ENCODE measurements at places on chromosomes 6 and 20.

GRCh38 chr6:143634486-143634885 lies 43.3 kb upstream of the PHACTR2 start:
- DNase-seq: no peak

DNA sequence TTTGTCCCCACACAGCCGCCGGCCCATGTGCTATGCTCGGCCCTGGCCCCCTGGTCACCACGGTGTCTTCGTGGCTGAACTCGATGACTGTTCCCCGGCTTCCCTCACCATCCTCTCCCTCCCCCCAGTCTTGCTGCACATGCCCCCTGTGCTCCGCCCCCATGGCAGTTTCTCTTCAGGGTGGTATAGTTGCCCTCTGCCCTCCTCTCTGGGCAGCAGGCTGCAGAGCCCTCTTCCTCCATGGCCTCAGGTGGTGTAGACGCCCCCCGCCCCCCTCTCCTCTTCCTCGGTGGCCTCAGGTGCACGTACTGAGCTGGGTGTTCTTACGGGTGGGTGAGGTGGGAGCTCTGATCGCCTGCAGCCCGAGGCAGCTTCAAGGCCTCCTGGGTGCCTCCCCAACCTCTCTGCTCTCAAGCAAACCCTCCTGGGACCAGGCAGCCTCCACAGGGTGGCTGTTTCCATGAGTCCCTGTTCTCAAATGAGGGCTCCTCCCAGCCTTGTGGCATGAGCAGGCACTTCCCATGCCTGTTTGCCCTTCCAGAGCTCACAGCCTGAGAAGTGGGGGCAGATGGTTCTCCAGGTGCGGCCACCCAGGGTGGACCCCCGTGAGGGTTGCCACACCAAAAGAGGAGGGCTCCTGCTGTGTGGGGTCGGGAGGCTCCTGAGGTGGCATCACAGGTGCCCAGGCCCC lies 24.8 kb downstream of the COL20A1 start:
- no peak for DNase-seq

- DNase-seq: no peak
Observed at GRCh38 chr6:9535106-9535505, 879.8 kb downstream of the TFAP2A start.

- no peak for DNase-seq
Observed at GRCh38 chr6:3455147-3455568, 1.7 kb downstream of the SLC22A23 start.

DNA sequence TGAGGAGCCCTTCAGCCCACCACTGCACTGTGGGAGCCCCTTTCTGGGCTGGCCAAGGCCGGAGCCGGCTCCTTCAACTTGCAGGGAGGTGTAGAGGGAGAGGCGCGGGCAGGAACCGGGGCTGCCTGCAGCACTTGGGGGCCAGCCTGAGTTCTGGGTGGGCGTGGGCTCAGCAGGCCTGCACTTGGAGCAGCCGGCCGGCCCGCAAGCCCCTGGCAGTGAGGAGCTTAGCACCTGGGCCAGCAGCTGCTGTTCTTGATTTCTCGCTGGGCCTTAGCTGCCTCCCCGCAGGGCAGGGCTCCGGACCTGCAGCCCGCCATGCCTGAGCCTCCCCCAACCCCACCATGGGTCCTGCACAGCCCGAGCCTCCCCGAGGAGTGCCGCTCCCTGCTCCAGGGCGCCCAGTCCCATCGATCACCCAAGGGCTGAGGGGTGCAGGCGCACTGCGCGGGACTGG lies 101.7 kb upstream of the ADGRB3 start:
- no peak for DNase-seq

GRCh38 chr6:84460491-84460890 lies 233.0 kb upstream of the CEP162 start:
- DNase-seq: no peak

DNA sequence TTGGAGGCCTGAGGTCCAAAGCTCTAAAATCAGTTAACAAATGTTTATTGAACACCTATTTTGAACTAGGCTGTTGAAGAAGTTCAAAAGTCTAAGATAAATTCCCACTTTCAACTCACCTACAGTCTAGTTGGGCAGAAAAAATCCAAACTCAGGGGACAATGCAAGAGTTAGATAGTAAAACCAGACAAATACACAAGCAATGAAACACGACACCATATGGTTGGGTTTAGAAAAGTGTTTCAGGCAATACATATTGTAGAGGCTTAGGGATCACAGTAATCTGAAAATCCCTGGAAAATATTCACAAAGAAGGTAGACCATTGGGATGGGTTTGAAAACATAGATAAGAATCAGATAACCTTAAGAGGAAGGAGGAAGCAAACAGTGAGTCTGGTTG lies 1.3 kb upstream of the CARMIL1 start:
- no peak for DNase-seq

DNA sequence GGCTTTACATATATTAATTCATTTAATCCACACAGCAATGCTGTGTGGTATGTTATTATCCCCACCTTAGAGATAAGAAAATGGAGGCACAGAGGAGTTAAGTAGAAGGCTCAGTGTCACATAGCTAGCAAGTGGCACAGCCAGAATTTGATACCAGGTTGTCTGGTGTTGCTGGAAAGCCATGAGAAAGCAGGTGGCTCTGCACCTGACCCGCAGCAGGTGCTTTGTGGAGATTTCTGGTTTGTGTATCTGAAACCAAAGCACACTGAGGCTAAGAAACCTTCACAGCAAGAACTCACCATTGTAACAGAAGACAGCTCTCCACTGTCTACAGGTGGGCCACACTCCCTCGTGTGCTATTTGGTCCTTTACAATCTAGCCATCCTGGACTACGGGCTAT lies 7.5 kb downstream of the ELMO2 start:
- no peak for DNase-seq

DNA sequence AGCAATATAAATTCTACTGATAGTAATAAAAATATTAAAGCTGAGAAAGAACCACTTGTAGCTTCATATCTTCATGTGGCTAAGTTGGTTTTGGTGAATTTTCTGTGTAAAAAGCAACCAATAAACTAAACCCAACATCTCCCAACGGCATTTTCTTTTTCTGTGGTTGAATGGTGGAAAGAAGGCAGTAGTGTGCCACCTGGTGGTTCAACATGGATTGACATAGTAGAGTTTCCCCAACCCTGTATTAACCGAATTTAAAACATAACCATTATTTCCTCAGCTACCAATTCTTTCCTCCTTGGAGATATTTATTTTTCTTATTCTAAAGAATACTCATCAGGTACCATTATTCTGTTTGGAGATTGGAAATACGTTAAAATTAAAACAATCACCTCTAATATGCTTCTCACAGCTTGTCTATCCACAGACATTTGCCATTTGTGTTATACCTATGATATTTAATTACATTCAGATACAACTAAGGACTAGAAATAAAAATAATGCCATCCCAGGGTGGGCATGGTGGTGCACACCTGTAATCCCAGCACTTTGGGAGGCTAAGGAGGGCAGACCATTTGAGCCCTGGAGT lies 117.1 kb upstream of the EEF1E1 start:
- no peak for DNase-seq

GRCh38 chr20:11270566-11270965 lies 596.8 kb upstream of the JAG1 start:
- DNase-seq: no peak

DNA sequence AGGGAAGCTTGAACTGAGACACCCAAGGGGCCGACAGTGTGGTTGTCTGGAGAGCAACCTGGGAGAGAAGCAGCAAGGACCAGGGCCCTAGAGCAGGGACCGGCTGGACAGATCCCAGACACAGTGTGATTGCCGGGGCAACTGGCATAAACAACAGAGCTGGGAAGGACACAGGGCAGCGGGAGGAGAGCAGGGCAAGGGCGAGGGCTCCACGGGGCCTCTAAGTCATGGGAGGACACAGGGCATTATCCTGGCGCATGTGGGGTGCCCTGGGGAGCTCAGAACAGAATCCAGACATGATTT lies 31.1 kb upstream of the CCR6 start:
- DNase-seq: no peak

DNA sequence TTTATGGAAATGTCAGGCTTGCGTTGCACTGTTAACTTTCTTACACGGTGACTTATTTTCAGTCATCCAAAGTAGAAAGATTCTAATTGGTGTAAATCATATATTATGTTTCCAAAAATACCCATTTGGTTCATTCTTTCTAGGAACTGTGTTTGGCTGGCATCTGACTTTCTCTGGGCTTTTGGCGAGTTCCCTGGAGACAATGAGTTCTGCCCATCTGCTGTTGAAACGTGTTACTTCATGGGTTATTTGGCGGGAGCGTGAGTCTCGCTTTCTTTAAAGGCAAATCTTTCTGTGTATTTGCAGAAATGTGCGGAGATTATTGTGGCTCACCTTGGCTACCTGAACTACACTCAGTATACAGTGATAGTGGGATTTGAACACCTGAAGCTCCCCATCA lies 29.5 kb downstream of the TMEM181 start:
- DNase-seq: no peak

- no peak for DNase-seq
Observed at GRCh38 chr6:70673601-70674000, 5.9 kb downstream of the SMAP1 start.

GRCh38 chr20:62159839-62160238 lies 16.3 kb downstream of the SS18L1 start:
- no peak for DNase-seq

DNA sequence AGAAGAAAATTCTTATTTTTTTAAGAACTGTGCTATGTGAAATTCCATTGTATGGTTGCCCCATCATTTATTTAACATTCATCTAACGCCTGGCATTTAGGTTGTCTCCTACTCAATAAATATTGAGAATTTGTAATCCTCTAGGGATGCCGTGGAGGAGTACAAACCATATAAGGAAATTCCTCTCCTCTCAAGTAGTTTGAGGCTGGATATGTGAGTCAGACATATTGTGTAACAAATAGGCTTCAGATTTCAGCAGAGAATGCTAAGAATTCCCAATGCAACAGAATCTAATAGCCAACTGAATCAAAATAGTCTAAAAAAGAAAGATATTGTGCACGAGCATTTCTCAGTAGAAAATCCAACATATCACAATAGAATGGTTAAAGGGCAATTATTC lies 174.7 kb downstream of the OTOR start:
- no peak for DNase-seq

DNA sequence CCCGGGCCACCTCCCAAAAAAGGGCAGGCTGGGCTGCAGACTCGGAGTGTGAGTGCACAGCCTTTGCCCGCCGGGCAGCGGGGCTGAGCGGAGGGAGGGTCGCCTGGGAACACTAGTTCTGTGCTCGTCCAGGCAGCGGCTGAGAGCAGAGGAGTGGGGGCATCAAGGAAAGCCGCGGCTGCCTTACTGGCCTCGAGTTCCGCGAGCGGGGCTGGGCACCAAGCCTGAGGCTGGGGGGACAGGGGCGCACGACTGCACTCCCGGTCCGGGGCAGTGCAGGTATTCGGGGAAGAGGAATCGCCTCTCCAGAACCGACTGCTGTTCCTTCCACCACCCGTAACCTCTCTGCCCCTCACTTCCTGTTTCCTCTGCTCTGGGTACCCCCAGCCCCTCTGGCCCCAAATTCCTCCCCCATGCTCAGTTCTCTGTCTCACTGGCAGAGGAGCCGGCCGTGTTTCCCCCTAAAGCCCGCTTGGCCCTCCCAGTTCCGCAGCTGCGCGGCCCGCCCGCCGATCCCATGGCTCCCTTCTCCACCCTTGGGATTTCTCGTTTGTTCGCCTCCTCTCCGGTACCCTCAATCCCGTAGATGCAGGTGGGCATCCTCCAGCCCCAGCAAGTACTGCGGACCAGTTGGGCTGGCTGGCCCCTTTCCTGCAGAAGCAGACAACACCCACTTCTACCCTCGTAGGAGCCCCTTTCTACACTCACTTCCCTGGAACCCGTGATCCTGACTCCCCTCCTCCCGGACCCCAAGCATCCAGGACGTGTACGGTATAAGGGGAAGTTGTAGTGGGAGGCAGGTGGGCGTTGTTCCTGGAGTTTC lies 5.1 kb downstream of the RING1 start:
- no peak for DNase-seq

DNA sequence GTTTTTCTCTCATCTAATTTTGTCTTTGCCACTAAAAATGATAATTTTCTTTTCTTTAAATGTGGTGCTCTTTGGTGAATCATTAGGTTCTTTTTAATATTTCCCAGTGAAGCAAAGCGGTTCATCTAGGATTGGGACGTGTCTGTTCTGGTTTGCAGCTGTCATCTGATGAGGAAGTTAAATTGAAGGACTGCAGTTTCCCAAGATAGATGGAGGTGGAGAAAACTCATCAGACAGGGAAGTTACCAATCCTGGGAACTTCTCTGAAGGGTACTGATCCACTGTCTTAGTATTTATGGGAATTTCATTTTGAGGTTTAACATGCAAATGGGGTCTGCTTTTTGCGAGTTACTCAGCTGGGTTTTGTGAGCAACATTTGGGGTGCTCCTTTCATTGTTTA lies 2.4 kb upstream of the AARS2 start:
- no peak for DNase-seq

- DNase-seq: no peak
Observed at GRCh38 chr20:36773107-36773596, 411 bp downstream of the DSN1 start.

- DNase-seq: no peak
Observed at GRCh38 chr20:48448666-48449600, 378.9 kb downstream of the PREX1 start.

- no peak for DNase-seq
Observed at GRCh38 chr20:24328901-24329300, 140.5 kb upstream of the SYNDIG1 start.

DNA sequence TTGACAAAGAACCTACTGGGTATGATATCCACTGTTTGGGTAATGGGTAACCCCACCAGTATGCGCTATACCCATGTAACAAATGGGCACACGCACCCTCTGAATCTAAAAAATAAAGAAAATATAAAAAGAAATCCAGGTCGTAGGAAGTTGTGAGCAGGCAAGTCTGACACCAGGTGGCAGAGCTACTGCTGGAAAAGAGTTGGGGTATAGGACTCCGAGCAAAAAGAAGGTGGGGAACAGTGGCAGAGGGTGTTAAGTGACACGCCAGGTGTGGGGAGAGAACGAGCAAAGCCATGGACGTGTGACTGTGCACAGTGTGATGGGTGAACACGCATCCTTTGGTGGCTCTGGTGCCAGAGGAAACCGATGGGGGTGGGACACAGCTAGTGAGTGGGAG lies 46.7 kb downstream of the NOX3 start:
- DNase-seq: no peak

DNA sequence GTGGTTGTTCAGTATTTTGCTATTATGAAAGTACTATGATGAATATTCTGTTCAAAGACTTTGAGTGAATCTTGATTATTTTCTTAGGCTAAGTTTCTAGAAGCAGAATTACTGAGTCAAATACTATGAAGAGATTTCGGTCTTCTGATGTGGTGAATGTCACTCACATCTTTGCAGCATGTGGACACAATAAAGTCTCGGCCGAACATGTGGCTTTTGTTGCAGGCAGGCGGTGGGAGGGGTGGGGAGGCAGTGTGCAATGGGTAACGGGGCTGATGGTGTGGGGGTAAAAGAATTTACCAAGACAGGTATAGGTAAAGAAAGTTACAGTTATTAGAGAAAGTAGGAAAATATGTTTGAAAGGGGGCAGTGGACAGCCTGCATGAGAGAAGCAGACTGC lies 156.4 kb upstream of the DTNBP1 start:
- DNase-seq: no peak

DNA sequence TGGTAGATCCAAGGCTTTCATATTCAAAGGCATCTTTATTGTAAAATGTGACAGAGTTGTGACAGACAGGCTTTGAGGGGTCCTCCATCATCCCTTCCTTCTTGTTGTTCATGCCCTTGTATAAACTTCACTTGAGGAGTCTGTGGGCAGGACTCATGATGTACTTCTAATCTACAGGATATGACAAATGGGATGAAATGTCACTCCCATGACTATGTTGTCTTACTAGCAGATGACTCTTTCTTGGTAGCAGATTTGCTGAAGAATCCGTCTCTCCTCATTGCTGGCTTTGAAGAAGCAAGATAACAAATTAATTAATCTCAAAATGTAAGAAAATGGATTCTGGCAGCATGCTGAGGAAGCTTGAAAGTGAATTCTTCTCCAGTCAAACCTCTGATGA lies 566.1 kb downstream of the TFAP2B start:
- no peak for DNase-seq

Data from stimulated activated CD8-positive, alpha-beta memory T cell treated with anti-CD3 and anti-CD28 coated beads, Interleukin-4, amount 100 ng/mL, for 1 hour (primary cell).